IPS DF 6.9 (cell line): ENCODE measurements at places on chromosomes 5 and 9.
A peak's percentile ranks its signal among the peaks of the same experiment; 100 is the strongest.

- DNase-seq: no peak
Measured at GRCh38 chr5:145976431-145977155, 40.2 kb downstream of the SH3RF2 start.

- DNase-seq: no peak
Measured at GRCh38 chr5:110294281-110294680, 432.2 kb downstream of the TMEM232 start.

DNA sequence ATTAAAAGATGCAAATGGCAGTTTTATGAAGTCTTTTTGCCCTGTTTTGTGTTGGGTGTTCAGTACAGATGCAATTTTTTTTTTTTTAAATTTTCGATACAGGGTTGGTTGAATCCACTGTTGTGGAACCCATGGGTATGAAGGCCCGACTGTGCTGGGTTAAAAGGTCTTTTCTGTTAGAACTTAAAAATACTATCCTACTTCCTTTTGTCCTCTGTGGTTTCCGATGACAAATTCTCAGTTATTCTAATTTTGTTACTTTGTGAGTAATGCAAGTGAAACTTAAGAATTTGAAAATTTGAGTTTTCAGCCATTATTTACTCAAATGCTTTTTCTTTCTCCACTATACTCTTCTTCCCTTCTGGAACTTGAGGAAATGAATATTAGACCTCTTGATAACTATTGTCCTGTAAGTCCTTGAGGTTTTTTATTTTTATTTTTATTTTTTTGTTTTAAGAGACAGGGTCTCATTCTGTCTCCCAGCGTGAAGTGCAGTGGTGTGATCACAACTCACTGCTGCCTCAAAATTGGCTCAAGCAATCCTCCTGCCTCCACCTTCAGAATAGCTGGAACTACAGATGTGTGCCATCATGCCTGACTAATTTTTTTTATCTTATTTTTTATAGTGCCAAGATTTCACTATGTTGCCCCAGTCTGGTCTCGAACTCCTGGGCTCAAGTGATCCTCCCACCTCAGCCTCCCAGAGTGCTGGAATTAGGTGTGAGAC is 67.5 kb downstream of the ZCCHC7 start:
- DNase-seq: no peak

DNA sequence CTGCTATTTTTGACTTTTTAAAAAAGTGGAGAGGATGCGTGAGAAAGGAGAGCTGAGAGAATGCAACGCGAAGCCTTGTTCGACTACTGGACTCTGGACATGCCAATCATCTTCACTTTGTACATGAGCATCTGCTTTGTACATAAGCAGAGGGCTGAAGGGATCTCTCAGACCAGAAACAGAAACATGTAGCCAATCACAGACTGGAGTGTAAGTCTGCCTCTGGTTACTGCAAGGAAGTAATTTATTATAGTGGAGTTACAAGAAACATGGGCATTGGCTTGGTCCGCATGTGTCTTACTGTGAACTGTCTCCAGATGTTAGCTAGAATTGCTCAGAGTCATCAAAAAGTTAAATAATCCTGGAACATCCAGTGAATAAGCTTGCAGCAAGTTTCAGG is 190.0 kb upstream of the GRAMD2B start:
- no peak for DNase-seq

DNA sequence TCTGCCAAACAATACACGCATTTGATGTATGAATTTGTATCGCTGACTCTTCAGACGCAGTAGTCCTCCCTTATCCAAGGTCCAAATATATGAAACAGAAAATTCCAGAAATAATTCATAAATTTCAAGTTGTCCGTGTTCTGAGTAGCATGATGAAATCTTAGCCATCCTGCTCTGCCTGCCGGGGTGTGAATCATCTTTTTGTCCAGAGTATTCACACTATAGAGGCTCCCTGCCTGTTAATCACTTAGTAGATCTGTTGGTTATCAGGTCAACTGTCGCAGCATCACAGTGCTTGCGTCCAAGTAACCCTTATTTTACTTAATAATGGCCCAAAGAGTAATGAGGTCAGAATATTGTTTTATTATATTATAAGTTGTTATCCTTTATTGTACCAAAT is 268.1 kb downstream of the DOCK8 start:
- no peak for DNase-seq

GRCh38 chr9:89922099-89922498 is 317.3 kb downstream of the GADD45G start:
- no peak for DNase-seq

GRCh38 chr5:17309462-17309861 is 92.0 kb downstream of the BASP1 start:
- DNase-seq: no peak

DNA sequence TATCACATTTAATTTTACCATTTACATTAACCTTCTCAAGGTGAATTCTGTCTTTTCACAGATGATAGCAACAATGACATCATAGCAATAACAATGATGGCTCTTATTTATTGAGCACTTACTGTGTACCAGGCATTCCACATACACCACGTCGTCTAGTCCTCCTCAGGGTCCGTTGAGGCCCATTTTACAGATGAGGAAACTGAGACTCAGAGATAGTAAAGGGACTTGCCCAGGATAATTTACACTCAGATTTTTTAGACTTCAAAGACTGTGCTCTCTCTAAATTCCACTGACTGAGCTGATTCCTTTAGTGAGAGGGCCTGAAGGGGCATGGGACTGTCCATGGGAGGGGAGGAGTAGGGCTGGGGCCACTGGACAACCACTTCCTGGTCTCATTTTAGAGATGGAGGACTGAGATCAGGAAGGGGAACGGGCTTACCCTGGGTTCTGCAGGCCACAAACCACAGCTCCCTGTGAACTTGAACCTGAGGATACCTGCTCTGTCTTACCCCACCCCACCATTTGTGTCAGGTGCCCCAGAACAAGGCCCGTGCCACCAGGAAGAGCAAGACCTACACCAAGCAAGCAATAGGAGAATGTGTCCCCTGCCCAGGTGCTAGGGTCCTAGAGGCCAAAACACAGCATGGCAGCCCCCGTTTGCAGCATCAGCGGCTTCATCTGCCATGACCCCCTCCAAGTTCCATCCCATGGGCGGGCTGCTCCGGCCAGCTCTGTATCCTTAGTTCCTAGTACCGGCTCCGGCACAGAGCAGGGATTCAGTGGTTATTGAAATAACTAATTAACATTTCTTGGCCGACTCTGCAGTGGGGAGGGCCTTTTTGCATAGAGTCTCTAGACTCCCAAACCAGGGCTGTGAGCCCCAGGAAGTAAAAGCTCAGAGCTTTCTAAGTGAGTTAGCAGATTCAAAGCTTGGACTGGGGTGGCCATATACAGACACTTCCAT is 96.6 kb downstream of the RGS3 start:
- no peak for DNase-seq

DNA sequence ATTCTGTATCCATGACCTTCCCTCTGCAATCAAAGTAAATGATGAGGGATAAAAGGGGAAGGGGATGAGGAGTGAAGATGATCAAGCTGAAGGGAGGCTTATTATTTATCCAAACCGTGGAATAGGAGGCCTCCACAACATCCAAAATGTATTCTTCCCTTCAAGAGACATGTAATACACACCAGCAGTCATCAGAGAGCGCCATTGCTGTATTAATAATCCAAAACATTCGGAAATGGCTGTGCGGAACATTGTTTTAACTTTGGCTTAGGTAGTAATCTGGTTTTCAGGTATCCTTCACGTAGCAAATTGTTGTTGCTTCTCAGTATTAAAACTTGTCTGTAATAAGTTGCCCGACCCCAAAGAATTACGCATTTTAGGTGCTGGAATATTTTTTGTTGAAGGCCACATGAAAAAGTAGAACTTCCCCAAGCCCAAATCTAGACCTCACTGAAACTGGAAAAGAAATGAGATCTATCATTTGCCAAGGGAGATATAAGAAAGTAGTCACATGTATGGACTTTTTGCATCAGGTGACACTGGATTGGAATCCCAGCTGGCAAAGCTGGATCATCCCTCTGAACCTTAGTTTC is 2.6 kb upstream of the BOD1 start:
- DNase-seq: peak; percentile 33

GRCh38 chr5:72494623-72495124 is 12.5 kb downstream of the ZNF366 start:
- no peak for DNase-seq
